Peyer's patch (tissue), 4 donors: ENCODE measurements at places on chromosomes 12 and 14. TPM values are rescaled to one million over a fixed set of nuclear protein-coding genes. Genes with fewer than 3 reads are reported as not detected.

- DNase-seq: no peak
These were observed 34.7 kb downstream of the TRAF3 start for GRCh38 chr14:102811971-102812370.

ERP27 gene
- total RNA-seq: 0.94 TPM

- DNase-seq: no peak
These were observed 412.8 kb upstream of the MGAT4C start for GRCh38 chr12:86669010-86669409.

DNA sequence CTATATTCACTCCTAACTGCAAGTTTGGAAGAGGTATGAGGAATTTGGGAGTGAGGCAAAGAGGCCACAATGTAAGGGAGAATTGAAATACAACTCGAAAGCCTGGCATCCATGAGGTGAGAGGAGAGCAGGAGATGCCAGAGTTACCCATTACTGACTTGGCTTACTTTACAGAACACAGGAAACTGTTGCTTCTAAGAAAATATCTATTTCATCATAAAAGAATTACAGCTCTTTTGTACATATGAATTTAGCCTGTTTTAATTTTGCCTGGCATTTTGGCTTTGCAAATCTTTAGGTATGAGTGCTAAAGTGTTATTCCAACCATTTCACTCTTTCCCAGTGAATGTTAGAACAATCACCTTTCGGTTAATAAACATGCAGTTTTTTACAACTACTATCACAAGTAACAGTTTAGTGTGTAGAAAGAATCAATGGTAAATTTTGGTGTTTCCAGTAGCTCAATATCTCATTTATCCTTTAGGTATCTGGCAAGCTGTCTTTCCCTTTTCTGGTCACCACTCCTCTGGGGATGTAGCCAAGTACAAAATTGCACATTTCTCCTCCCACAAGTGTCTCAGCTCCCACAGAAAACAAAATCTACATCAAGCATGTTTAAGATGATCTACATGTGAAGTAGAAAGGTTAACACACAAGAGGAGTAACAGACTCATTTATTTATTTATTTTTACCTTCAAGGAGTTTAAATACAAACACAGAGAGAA lies 196.6 kb upstream of the DCN start:
- no peak for DNase-seq

DNA sequence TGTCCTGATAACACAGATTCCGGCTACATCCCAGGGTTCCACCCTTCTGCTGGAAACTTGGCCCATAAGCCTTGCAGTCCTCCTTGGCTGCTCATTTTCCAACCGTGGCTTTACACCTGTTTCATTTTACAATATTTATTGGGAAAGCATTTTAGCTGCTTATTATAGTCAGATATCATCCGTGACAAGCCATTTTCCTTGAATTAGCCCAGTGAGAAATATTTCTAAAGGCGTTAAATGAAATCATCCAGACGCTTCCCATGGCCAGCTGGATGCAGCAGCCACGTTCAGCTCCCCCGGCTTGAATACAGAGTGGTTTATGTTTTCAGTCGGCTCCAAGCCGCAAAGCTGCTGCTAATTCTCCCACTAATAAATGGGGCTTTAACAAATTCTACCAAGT lies 245.0 kb upstream of the PELI2 start:
- DNase-seq: no peak

GRCh38 chr12:57859121-57859520 lies 12.6 kb upstream of the CTDSP2 start:
- DNase-seq: no peak

GRCh38 chr12:4273652-4274395 lies at the start of gene CCND2:
CCND2 (plus strand) TSS chr12:4273762; CDS start chr12:4274041, 279 bp downstream.
- DNase-seq: peak; percentile 87

GRCh38 chr14:43168371-43168925 lies 1338.6 kb downstream of the FSCB start:
- DNase-seq: no peak

PCED1B gene
- total RNA-seq: 11.6 TPM

DNA sequence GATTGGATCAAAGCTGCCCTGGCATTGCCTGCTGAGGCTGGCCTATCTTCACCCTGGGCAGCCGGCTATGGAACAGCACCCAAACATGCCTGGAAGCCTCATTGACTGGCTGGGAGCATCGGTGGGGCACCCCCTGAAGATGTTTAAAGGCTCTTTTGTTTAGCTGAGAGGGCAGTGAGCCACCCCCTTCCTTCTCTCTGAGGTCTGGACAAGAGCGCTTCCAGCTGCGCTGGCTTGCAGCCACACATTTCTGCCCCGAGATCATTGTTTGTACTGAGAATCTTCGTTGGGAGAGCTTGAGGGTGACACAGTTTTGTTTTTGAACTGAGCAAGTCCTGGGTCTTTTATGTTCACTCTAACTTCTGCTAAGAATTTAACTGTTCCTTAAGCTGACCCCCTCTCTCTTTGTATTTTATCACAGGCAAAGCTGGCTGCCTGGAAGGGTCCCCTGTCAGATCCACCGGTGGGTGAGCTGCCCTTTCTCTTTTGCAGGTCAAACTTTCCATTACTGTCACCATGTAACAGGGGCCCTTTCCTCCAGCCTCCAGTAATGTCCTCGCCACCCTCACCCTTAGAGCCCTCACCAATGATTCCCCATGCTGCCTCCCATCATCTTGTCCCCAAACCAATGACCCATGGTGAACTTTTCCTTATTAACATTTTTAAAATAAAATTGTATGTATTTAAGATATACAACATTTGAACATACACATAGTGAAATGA lies 212.2 kb downstream of the KIF26A start:
- peak; percentile 40 for DNase-seq

C1S gene
- 55.9 TPM for total RNA-seq

DNA sequence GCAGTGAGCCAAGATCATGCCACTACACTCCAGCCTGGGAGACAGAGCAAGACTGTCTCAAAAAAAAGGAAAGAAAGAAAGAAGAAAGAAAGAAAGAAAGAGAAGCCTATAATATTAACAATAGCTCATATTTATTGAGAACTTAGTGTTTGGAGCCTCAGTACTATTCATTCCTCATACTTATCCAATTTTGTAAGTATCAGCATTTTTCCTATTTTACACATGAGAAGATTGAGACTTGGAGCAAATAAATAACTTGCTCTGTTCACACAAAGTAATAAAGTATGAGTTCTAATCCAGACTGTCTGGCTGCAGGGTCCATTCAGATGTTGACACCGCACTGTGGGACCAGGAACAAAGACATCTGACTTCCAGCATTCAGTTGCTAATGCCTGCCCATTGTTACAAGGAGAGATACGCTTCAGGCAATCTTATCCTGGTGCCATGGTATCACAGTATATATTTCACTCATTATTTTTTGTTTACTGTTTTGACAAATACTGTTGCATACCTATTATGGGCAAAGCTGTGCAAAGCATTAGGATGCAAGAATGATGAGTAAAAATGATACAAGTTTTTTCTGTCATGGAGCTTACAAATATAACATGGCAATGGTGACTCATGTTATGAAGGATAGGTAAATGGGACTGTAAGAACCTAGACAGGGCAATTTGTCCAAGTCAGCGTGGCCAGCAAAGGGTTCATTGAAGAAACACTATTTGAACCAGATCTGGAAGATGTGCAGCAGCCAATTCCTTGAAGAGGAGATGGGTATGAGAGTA lies 21.4 kb upstream of the TMTC2 start:
- DNase-seq: no peak
